Left renal cortex interstitium (tissue), 4 donors: ENCODE measurements at places on chromosomes 5 and 9. TPM values are rescaled to one million over a fixed set of nuclear protein-coding genes. Genes with fewer than 3 reads are reported as not detected.
A peak's percentile ranks its signal among the peaks of the same experiment; 100 is the strongest.

The COL15A1 gene
- polyA plus RNA-seq = 27.5 TPM

GRCh38 chr9:18056993-18057369 is 417.0 kb upstream of the ADAMTSL1 start:
- no peak for DNase-seq

DNA sequence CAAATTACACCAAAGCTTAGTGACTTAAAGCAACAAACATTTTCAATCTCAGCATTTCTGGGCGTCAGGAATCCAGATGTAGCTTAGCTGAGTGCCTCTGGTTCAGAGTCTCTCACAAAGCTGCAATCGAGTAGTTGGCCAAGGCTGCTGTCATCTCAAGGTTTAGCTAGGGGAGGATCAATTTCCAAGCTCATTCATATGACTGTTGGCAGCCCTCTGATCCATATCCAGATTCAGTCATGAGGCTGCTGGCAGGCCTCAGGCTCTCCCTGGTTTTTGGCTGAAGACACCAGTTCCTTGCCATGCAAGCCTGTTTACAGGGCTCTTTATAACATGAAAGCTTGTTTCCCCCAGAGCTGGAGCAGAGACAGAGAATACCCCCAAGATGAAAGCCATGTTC is 419.5 kb upstream of the TLE4 start:
- no peak for DNase-seq

The PAEP gene
- polyA plus RNA-seq = 0.35 TPM

GRCh38 chr5:138465261-138466124 is at the start of gene EGR1:
Gene EGR1, plus strand, starts transcription at chr5:138465479. Its CDS starts 283 bp downstream, at chr5:138465762.
- DNase-seq = peak; percentile 92

The ALDH1A1 gene
- polyA plus RNA-seq = 232 TPM
